Fibroblast of skin of left quadriceps (primary cell): ENCODE measurements at places on chromosomes 12 and 14.

DNA sequence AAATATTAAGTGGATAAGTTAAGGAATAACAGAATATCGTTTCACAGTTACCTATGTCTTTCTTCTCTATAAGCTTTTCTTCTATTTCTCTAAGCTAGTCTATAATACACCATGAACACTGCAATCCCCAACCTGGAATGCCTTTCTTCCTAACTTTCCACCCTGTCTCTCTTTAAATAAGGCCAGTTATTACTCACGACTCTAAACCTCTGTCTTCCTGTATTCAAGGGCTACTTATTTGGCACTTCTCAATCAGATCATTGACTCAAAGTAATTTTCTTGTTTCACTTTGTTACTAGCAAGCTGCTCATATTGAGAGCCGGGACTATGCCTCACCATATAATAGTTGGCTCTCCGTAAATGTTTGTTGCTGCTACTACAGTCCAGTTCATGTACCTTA is 13.5 kb downstream of the FERMT2 start:
- DNase-seq = no peak

DNA sequence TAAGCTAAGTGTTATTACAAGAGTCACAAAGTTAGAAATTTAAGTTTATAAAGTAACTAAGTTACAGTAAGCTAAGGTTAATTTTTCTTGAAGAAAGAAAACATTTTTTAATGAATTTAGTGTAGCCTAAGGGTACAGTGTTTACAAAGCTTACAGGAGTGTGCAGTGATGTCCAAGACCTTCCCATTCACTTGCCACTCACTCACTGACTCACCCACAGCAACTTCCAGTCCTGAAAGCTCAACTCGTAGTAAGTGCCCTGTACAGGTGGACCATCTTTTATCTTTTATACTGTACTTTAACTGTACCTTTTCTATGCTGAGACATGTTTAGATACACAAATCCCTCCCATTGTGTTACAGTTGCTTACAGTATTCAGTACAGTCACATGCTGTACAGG is 60.9 kb upstream of the TMEM263 start:
- DNase-seq = no peak

DNA sequence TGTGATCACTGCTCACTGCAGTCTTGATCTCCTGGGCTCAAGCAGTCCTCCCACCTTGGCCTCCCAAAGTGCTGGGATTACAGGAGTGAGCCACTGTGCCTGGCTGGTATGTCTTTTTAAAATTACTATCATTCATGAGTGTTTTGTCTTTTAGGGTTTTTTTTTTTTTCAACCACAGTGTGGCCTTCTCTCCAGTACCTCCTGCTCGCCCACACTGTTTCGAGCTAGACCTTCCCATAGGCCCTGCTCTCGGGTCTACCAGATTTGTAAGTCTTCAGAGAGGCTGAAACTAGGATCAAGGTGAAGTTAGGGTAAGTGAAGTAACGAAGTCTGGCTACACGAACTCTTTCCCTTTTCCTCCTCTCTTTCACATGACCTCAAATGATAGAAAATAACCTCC is 1.5 kb downstream of the BIN2 start:
- no peak for DNase-seq

DNA sequence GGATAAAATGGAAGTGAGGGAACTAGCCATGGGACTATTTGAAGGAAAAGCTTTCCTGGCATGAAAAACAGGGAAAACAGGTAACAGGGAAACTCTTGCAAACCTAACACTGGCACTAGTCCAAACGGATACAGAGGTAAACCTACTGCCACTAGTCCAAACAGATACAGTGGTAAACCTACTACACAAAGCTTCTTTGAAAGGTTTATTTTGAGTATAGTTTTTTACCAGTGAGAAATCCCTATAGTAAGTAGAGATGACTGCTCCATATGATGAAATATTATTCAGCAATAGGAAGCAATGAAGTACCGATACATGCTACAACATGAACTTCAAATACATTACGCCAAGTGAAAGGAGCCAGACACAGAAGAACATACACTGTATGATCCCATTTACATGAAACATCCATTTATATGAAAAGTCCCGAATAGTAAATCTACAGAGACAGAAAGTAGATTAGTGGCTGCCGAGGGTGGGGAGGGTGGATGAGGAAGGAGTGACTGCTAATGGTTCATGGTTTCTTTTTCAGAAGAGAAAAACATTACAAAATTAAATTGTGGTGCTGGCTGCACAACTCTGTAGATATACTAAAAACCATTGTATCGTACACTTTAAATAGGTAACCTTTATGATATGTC is 25.5 kb downstream of the SPTLC2 start:
- no peak for DNase-seq
